ENCODE measurements at places on chromosomes 6 and 20.

DNA sequence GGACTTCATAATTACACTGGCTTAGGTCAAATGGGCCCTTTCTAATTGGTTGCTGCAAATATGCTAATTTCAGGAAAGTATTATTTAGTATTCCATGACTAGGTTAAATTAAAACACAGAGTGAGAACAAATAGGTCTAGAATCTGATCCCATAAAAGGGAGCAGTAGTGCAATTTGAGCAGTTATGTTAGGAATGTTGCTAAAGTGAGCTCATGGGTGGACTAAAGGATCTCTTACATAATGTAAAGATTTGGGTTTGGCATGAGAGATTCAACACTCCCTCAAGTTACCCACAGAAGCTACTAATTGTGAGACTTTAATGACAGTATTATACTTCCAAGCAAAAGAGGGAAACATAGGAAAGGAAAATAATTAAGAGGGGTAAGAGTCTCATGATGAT is 109.1 kb downstream of the C6orf58 start:
- no peak for DNase-seq

DNA sequence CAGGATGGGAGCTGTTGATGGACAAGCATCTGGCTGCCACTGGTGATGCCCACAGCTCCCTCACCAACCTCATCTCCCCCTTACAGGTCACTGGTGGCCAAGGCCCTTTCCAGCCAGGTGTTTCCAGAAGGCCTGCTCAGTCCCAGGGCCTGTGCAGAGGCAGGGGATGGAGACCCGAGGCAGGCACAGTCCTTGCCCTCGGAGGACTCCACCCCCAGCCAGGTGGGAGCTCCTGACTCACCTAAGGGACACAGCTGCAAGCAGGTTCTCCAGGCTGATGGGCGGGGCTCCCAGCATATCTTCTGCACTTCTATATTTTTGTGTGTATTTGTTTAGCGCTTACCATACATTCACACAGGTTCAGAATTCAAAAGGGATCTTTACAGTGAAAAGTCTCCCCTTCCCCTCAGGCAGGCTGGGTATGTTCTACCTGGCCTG is 17.4 kb downstream of the PRPH2 start:
- DNase-seq = no peak

- DNase-seq = no peak
Observed at GRCh38 chr6:17418281-17419188, 25.1 kb downstream of the CAP2 start.

DNA sequence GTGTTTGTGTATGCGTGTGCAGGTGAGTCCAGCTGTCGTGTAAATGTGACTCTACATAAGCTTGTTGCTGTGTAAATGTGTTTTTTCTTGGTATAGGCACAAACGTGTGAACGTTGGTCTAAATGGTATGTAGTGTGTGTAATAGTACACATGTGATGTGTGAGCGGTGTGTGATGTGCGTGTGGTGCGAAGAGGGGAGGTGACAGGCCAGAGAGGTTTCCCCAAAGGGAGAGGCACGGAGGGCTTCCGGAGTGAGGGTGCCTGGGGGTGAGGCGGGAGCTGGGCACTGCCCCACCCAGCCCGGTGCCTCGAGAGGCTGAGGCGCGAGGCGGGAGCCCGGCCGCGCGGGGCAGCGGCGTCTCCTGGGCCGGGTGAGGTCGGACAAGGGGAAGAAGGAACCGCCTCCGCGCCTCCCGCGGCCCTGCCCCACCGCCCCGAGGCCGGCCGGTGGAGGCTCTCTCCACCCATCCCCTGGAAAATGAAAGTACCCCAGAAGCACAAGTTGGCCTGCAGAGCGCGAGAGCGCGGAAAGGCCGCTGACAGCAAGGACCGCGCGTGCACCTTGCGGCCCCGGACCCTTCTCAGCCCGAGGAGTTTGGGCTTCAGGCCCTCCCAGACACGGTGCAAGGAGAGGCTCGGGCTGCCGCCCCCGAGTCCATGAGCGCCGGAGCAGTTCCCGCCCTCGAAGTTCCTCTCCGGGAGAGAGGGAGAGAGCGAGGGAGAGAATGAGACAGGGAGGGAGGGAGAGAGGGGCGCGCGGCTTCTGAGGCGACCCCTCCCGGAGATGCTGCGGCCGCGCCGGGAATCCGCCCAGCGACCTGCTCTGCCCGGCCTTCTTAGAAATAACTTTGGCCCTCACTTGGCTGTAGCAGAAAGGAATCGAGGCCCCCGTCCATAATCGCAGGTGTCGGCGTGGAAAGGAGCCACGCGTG is 43.2 kb upstream of the OSTM1 start:
- no peak for DNase-seq

DNA sequence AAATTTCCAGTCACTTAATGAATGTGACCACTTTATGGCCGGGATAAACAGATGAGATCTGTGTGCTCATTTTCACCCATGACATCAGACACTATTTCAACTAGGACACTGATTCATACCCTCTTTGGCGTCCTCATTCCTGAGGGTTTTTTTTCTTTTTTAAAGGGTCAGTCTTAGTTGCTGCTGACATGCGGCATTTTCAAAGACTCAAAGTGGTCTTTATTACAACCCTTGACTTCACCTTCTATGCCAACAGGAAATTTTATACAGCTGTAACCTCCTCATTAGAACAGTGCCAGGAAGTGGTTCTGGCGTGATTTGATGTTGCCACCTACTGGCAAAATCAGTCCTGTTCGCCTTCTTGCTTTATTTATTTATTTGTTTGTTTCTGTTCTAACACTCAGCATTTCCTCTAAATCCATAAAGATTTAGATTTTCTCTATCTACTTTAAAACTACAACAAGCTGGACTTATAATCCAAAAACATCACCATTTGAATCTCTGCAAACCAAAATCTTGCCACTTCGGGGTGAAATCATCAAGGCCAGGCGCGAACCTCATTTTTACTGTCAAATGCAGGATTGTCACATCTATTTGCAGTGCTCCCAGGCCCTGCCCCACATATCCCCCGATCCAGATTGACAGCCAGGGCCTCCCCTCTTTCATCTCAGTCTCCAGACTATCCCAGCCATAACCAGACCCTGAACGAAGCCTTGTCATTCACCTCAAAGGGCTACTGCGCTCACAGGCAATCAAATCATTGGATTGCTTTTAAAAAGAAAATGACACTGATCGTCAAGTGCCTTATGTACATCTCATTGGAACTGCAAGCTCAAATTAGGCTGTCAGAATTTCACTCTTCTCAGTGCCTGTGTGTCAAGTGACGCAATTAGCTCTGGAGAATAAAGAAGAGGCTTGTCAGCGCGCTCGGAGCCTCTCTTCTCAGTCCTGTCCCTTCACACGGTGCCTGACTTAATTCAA is 77.5 kb downstream of the C6orf118 start:
- no peak for DNase-seq

GRCh38 chr6:170099387-170099786 is 191.5 kb downstream of the DLL1 start:
- no peak for DNase-seq

GRCh38 chr20:9200620-9201019 is 131.7 kb downstream of the PLCB4 start:
- DNase-seq = no peak

DNA sequence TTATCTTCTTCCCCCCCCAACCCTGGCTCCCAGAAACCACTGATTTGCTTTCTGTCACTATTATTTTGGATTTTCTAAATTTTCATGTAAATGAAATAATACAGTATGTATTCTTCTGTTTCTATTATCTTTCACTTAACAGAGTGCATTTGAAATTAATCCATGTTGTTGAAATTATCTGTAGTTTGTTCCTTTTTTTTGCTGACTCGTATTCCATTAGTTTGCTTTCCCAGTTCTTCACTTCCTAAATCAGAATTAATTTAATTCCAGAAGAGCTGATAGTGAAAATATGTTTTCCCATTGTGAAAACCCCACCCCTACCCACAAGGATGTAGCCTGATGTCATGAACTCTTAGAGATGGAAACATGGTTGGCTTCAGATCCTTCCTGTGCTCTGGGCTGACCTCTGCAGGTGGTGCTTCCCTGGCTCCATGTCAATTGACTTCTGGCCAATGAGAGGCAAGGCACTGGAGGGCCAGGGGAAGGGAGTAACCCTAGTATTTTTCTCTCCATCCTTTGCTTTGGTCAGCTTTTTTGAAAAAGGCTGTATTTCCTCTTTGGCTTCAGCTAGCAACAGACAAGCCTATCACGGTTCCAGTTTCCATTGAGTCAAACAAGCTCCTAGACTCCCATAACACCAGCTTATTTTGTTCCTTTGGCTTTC is 244.4 kb upstream of the HSF2 start:
- no peak for DNase-seq

- no peak for DNase-seq
Observed at GRCh38 chr6:37141281-37142049, 28.5 kb upstream of the PIM1 start.

- no peak for DNase-seq
Observed at GRCh38 chr6:144590532-144590931, 305.4 kb downstream of the UTRN start.

- no peak for DNase-seq
Observed at GRCh38 chr6:119838043-119838442, 488.5 kb upstream of the MAN1A1 start.

DNA sequence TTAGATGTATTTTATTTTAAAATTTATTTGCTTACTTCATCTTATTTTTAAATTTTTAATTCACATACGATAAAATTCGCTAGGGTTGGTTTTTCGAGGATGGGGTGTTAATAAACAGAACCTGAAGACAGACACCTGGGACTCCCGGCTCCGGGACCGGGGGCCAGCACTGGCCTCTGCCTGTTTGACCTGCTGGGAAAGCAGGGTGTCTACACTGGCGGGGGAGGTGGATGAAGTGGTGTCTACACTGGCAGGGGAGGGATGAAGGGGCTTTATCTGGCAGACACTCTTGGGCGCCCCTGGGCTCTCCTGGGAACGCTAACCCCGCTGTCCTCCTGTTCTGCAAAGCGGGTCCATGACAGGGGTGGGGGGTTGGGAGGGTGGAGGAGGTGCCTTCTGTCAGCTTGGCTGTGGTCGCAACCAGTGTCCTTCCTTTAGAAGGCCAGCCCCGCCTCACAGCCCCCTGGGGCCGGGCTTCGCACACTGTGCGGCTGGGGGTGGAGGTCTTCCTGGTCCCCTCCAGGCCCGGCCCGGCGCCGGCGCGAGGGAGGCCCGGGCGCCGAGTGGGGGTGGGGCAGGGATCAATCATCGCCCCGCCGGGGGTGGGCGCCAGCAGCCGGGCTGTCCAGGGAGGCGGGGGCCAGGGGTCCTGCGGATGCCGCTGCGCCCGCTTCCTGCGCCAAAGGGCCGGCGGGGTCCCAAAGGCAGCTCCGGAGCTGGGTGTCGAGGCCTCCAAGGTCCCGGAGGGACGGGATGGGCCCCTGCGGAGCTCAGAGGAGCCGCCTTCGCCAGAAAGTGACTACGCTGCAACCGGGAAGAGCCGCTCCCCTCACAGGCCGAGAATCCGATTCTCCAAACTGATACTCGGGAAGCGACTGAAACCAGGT is 1.8 kb downstream of the GATA5 start:
- no peak for DNase-seq

GRCh38 chr20:58707770-58708169 is 15.2 kb downstream of the NPEPL1 start:
- DNase-seq = no peak

DNA sequence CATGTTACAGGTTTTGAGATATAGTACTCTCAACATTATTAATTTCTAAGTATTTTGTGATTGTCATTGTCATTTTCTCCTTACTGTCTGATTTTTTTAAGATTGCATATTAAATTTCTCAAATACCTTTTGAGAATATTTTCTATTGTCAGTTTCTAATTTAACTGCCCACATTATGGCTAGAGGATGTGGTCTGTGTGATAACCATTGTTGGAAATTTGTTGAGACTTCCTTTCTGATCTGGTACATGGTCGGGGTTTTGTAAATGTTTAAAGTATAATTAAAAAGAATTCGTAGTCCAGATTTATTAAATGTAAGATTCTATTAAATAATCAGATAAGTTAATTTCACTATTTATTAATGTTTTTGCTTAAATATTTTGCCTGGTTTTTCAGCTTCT is 60.1 kb downstream of the SLX4IP start:
- no peak for DNase-seq

- no peak for DNase-seq
Observed at GRCh38 chr20:56348305-56348693, 10.5 kb upstream of the FAM210B start.

- no peak for DNase-seq
Observed at GRCh38 chr6:67608099-67608749, 1026.9 kb upstream of the ADGRB3 start.

GRCh38 chr6:24933868-24934401 is 1.8 kb downstream of the RIPOR2 start:
- no peak for DNase-seq

- no peak for DNase-seq
Observed at GRCh38 chr20:3932277-3932676, 43.1 kb downstream of the PANK2 start.

GRCh38 chr20:1870792-1871550 is 24.2 kb upstream of the SIRPA start:
- no peak for DNase-seq

- no peak for DNase-seq
Observed at GRCh38 chr20:53829255-53829723, 235.7 kb upstream of the ZNF217 start.

DNA sequence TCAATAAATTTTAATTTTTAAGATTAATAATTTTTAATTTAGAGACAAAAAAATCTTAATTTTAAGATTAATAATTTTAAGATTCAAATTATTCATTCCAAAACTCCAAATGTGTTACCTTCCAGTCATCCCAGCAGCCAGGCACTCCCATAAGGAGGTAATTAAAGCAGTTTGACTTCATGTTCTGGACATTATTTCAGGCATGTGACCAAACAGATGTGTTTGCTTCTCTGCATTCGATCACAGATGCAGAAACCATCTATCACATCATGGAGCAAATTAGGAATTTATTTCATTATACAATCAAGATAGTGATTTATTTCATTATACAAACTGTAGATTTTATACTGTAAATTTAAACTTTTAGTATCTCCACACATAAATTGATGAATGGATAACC is 150.3 kb downstream of the AKAP7 start:
- no peak for DNase-seq

DNA sequence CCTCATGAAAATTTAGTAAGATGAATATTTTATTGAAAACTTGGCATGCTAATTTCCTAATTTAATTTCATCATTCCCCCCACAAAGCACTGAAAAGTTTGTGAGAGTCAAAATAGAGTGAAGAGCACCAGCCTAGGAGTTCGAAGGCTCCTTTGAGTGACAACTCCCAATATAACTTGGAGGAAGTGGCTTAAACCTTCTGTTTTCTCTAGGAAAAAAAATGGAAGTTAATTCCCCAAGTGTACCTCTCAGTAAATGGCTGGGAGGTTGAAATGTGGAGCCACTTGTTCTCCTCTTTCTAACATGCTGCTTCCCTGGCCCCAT is 107.3 kb downstream of the MAP3K7 start:
- DNase-seq = no peak

GRCh38 chr6:33505548-33506370 is 51.4 kb downstream of the ZBTB9 start:
- DNase-seq = no peak

- no peak for DNase-seq
Observed at GRCh38 chr6:113458368-113459010, 398.7 kb upstream of the MARCKS start.

All from NCI-H1417 treated with DMSO at 0.1 percent for 48 hours (cell line).